ENCODE measurements at places on chromosomes 13 and 19.

- no peak for DNase-seq
Measured at GRCh38 chr19:29886586-29886985, 55.5 kb upstream of the URI1 start.

GRCh38 chr19:38759590-38760003, 13.7 kb downstream of the LGALS7 start:
- no peak for DNase-seq

DNA sequence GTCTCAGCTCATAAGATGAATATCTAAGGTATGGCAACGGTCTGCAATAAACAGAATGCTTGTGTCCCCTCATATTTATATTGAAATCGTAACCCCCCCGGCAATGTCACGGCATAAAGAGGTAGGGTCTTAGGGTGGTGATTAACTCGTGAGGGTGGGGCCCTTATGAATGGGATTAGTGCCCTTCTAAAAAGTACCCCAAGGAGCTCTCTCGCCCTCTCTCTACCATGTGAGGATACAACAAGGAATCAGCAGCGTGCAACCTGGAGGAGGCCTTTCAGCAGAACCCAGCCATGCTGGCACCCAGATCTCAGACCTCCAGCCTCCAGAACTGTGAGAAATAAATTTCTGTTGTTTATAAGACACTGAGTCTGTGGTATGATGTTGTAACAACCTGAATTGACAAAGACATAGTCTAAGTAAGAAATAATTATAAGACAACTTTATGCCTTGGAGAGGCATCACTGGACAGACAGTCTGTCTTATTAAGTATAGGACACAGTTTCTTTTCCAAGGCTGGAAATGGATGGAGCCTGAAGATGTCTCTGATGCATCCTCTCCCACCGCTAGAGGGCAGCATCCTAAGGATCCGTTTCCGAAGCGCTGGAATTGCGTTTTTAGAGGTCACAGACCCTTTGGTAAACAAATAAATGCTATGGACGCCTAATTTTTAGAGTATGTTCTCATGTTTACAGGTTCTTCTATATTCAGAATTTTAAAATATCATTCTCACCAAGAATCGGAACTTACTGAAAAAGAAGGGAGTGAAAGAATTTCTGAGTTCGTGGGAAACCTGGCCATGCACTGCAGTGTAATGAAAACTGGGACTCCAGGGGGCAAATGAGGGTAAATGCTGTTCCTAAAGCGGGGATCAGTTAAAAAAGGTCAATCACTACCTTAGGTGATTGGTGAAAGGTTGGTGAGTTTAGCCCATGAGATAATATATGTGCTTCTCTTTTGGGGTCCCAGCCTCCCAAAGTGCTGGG, 13.3 kb upstream of the LEUTX start:
- DNase-seq: no peak

DNA sequence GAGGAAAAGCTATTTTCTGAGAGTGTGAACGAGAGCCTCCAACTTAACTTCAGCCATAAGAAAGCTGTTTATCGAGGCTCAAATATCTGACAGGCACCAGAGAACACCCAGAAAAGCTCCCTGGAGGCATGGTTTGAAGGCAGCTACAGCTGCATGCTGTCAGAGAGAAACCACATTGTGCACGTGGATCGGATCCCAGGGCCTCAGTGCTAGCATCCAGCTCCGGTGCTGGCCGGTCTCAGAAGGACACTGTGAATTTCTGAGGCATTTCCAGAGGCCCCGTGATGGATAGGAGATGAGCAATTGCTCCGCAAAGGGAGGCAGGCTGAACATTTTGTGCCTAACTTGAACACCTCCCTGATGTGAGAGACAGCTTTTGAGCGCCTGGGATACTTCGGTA, 315.7 kb downstream of the FGF9 start:
- no peak for DNase-seq

DNA sequence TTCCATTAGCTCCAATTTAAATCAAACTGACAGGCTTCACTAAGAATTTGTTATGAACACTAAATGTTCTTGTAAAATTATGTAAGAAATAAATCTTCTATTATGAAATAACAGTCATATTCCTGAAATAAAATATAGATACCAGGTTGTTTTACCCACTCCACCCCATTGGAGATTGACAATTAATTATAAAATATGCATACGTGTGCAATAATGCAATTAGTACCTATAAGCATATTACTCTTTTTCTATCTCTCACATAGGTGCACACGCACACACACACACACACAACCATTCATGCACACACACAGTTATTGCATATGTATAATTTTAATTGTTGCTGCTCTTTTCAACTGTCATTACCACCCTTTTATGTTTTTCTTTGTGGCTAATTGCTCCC, 395.7 kb downstream of the SLITRK5 start:
- DNase-seq: no peak

DNA sequence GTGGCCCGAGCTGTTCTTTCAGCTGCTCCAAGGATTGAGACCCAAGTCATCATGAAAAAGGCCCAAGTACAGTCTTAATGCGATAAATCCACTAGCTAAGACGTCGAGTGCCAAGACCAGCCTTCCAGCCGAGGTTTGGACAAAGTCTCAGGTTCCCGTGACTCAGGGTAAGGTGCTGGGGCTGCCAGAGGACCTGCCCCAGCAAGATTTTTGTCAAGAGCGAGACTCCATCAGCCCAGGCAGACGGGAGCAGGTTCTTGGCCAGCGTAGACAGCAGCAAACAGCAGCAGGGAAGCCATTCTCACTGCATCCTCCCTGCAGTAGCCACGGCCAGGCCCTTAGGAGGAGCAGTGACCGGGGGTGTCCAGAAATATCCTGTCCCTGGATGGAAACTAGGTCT, 3.4 kb downstream of the FEM1A start:
- DNase-seq: no peak

DNA sequence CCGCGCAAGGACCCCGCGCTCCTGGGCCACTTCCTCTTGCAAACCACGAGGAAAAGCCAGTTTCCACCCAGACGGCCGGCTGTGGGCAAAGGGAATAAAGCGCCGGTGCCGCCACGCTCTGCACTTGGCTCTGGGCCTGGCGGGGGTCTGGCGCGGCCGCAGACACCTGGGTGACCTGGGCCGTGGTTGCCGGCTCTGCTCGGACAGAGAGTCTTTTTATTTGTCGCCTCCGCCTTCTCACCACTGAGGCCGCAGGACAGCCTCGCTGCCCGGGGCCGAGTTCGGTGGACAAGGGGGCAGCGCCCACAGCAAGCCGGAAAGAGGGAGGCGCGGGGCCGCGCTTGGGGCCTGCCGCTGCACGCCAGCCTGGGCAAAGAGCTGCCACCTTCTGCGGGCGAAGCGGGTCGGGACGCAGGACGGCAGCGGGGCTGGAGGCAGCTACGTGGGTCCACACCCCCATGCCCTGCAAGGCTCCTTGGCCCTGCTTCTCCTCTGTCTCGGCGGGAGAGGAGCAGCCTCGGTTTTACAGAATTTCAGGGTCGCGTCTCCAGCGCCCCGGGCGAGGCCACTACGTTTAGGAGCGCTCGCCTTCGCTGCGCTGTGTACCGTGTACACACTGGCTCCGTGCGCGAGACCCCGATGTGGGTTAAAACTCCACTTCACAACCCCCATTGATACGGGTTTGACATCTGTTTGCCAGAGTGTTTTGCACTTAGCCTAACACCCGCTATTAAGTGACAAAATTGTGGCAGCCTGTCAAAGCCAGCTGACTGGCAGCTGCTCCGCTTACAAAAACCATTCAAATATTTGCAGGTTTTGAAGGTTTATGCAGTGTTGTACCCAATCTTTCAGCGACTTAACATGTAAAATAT, 13.0 kb upstream of the SOX1 start:
- no peak for DNase-seq

GRCh38 chr19:35468637-35469036, 20.6 kb downstream of the FFAR2 start:
- peak; percentile 29 for DNase-seq

DNA sequence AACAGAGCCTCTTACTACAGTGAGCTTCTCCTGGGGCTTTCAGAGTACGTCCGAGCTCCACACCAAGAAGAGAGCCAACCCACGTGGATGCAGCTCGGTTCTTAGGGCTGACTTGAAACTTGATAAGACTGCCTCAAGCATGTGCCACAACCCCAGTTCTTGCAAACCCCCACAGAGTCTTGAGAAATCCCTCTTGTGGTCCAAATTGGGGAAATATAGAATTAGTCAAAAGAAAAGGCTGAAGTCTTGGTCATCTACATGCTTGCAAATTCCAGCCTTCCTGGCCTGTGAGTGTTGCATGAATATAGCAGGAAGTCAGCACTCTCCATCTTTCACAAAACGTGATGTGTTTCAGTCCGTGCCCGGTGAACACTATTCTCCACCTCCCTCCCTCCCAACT, 95.2 kb downstream of the GGACT start:
- no peak for DNase-seq

DNA sequence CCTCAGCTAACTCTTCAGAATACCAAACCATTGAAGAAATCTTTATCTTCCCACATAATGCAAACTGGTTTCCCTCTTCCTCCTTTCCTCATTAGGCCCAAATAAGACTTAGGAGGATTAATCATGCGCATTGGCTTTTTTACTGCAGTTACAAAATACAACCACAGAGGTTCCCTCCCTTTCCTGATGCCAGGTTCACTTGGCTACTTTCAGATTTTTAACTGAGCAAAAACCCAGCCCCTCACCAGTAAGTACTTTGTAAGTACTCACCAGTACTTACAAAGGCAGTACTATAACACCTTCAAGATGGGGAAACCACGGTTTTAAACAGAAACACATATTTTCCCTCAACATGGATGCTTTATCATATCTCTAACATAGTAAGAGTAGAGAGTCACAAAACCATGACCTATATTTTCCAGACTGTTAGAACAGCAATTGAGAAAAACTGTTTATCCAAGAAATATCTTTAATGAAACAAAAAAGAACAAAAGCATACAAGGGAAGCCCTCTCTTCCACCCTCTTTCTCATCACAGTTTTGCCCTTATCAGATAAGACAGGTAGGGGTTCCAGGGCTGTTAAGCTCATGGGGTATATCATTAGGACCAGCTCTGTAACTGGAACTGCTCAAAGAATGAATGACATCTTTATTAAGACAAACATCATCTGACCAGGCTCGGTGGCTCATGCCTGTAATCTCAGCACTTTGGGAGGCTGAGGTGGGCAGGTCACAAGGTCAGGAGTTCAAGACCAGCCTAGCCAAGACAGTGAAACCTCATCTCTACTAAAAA, 12.7 kb downstream of the FOXO1 start:
- no peak for DNase-seq

DNA sequence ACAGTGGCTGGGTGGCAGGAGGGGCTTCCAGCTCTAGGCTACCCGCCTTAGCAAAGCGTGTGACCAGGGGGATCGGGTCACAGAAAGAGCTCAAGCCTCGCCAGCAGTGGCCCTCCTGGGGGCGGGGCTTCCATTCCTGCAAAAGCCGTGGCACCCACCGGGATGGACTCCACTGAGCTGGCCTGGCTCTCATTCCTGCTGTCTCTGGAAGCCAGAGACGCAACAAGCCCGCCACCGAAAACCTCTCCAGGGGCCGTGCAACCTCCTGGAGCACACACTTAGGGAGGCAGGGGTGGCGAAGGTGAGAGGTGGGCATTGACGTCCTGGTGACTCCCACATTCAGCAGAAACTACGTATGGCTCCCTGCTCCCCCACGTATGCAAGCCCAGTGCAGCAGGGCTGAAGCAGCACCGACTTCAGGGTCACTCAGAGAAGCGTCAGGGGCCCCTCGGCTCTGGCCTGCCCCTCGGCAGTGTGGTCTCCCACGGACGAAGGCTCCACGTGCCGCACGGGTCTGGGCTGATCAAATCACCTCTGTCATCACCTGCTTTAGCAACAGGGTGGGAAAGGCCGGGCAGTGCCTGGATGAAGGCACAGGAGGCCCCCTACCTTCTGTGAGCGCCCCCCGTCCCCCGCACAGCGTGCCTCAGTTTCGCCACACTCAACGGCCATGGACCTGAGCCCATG, 3.1 kb downstream of the C19orf25 start:
- DNase-seq: no peak

DNA sequence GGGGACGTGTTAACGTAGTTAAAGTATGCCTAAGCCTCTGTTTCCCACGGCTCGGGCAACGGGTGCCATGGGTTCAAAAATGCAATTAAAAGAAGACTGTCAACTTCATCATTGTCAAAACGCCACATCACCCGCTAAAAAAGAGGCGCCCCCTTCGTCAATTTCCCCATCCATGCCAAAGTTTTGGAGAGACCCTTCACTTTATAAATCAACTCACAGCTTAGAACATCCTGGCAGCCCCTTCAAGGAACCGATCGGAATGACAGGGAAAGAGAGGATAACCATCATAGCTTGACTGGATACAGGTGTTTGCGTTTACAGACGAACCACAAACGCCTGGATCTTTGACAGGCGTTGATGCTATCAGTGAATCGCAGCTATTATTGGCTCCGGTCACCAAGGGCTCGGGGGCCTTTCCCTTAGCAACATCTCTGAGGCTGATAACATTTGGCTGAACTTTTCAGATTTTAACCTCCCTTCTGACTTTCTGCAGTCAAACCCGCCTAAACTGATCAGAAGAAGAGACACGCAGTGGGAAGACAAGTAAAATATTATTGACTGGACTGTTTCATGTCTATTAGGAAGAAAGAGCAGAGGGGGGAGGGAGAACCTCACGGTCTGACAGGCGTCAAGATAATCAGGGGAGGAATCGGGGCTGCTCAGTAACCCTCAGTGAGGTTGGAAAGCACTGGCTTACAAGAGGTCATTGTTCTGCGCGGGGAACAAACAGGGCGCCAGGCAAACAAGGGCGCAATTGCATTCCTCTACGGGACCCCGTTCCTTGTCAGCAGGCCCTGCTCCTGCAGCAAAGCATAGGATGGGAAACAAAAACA, 322.5 kb upstream of the ZNF507 start:
- no peak for DNase-seq

DNA sequence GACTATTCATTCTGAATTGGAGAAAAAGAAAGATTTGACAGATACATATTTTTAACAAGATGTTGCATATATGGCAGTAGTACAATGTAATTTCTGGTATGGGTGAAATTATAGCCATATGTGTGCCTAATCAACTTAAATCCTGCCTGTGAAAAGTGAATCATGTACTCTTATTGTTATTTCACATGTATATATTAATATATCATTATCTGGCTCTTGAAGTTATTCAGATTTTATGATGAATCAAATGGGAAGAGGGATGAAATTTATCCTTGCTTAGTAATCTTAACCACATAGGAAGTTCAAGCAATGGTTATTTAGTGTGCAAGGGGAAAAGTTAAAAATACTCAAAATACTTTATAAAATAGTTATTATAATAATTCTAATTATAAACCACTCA, 80.5 kb downstream of the GPC6 start:
- DNase-seq: no peak

GRCh38 chr13:99962242-99962641, 9.3 kb downstream of the ZIC5 start:
- DNase-seq: no peak

- no peak for DNase-seq
Measured at GRCh38 chr13:77372275-77372674, 45.4 kb upstream of the MYCBP2 start.

GRCh38 chr13:68522184-68522583, 1292.0 kb upstream of the PCDH9 start:
- no peak for DNase-seq

GRCh38 chr19:3969435-3970312, 1.2 kb downstream of the DAPK3 start:
- no peak for DNase-seq

- DNase-seq: no peak
Measured at GRCh38 chr13:106513025-106513983, 22.2 kb downstream of the EFNB2 start.
